CD4-positive, alpha-beta memory T cell (primary cell): ENCODE measurements at places on chromosomes 2 and 18.

- DNase-seq = no peak
Observed at GRCh38 chr18:49013961-49014604, 63.3 kb upstream of the SMAD7 start.

DNA sequence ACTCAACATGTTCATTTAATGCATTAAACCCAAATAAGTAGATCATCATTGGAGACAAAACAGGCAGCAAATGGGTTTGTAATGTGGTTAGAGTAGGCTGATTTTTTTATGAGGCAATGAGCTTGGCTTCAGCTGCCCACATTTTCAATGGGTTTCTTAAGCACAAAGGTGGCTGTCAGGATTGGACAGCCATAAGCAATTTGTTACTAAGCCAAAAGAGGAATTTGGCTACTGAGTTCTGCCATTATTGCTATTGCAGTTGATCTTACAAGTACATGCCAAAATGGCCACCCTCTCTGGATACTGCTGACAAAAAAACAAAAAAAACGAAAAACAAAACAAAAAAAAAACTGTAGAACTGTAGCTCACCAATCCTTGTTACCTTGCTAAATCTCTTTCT is 1348.0 kb upstream of the PIK3C3 start:
- DNase-seq = no peak

DNA sequence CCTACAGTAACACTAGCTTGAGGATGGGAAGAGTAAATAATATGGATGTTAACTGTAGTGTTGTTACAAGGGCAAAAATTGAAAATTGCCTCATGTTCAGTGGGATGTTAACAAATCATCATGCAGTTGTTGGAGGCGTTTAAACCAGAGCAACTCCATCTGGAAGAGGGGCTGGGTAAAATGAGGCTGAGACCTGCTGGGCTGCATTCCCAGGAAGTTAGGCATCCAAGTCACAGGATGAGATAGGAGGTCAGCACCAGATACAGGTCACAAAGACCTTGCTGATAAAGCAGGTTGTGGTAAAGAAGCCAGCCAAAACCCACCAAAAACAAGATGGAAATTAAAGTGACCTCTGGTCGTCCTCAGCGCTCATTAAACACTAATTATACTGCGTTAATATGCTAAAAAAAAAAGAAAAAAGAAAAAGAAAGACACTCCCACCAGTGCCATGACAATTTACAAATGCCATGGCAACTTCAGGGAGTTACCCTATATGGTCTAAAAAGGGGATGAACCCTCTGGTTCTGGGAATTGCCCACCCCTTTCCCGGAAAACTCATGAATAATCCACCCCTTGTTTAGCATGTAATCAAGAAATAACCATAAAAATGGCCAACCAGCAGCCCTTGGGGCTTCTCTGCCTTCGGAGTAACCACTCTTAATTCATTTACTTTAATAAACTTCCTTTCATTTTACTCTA is 101.4 kb downstream of the MYO5B start:
- no peak for DNase-seq

- DNase-seq = no peak
Observed at GRCh38 chr2:12693509-12693908, 23.2 kb upstream of the TRIB2 start.
